ENCODE measurements at places on chromosomes 5 and 9.

GRCh38 chr5:17763301-17763700 is 129.0 kb downstream of the TAF11L14 start:
- no peak for ATAC-seq
- H3K27ac ChIP-seq: no peak overlapping the region
- no peaks in the 10 kb centered on the region for H3K36me3 ChIP-seq
- no peak overlapping the region for H3K4me3 ChIP-seq
- no peaks in the 10 kb centered on the region for H3K4me1 ChIP-seq

DNA sequence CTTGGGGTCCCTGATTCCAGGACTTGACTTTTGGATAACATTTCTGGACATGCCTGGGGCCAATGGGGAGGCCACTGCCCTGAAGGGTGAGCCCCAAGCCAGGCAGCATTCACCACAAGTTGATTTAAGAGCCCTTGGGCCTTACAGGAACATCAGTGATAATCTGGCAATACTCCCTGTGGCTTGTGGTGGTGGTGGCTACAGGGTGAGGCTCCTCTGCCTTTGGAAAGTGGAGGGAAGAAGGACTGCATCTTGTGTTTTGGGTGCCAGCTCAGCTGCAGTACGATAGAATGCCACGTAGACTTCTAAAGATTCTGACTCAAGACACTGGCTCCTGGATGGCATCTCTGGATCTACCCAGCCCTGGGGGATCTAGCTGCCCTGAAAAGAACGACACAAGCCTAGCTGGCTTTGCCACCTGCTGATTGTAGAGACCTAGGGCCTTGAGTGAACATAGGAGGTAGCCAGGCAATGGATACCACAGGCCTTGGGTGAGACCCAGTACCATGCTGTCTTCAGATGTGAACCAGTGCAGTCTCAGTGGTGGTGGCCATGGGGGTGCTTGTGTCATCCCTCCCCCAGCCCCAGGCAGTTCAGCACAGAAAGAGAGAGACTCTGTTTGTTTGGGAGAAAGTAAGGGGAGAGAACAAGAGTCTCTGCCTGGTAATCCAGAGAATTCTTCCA is 79.0 kb upstream of the DAP start:
- H3K27me3 ChIP-seq: peaks cover 28% of the 10 kb centered on the region
- no peak overlapping the region for H3K27ac ChIP-seq
- no peak for ATAC-seq
- H3K4me1 ChIP-seq: no peaks in the 10 kb centered on the region

GRCh38 chr5:141825791-141826560 is 52.2 kb downstream of the PCDH1 start:
- H3K27ac ChIP-seq: peak overlapping the region; percentile 23
- no peaks in the 10 kb centered on the region for H3K4me1 ChIP-seq
- peak; percentile 68 for ATAC-seq
- no peaks in the 10 kb centered on the region for H3K36me3 ChIP-seq

DNA sequence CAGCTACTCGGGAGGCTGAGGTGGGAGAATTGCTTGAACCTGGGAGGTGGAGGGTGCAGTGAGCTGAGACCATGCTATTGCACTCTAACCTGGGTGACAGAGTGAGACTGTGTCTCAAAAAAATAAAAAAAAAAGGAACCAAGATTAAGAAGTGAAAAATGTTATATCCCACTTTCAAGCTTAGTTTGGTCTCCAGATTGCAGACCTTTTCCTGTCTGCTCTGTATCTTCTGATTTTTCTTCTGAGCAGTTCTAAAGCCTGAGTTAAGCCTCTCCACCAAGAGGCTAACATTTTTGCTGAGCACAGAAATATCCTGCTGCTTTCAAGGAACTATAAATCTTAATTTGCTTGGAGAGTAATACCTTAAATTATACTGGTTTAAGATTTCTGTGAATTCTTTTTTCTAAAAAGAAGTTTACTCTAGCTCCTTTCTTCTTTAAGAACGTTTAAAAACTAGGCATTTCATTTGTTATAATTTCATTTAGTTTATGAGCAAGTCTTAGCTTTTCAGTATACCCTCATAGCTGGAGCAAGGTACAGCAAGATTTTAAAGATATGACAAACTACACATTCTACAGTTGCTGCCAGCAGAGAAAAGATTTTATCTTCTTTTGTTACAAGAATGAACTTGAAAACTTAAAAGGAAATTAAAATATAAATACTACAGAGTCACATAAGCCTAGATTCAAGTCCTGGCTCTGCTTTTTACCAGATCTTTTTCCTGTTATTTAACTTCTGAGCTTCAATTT is 55.0 kb downstream of the GARNL3 start:
- no peaks in the 10 kb centered on the region for H3K36me3 ChIP-seq
- ATAC-seq: no peak
- no peak overlapping the region for H3K4me3 ChIP-seq
- H3K27me3 ChIP-seq: peaks cover 3% of the 10 kb centered on the region
- peaks cover 6% of the 10 kb centered on the region for H3K4me1 ChIP-seq

GRCh38 chr5:175681045-175681967 is 23.4 kb downstream of the HRH2 start:
- H3K27ac ChIP-seq: no peak overlapping the region
- H3K36me3 ChIP-seq: peaks cover 17% of the 10 kb centered on the region
- ATAC-seq: no peak

- H3K4me3 ChIP-seq: peak overlapping the region; percentile 88
- H3K4me1 ChIP-seq: peaks cover 21% of the 10 kb centered on the region
- H3K36me3 ChIP-seq: peaks cover 26% of the 10 kb centered on the region
- H3K27ac ChIP-seq: peak overlapping the region; percentile 89
- no peaks in the 10 kb centered on the region for H3K27me3 ChIP-seq
Observed at GRCh38 chr5:179803651-179804554, 2.8 kb downstream of the MGAT4B start.

GRCh38 chr5:32109236-32109635 is 64.9 kb downstream of the GOLPH3 start:
- H3K27me3 ChIP-seq: no peaks in the 10 kb centered on the region
- H3K4me3 ChIP-seq: no peak overlapping the region
- ATAC-seq: no peak
- H3K36me3 ChIP-seq: peaks cover 94% of the 10 kb centered on the region

DNA sequence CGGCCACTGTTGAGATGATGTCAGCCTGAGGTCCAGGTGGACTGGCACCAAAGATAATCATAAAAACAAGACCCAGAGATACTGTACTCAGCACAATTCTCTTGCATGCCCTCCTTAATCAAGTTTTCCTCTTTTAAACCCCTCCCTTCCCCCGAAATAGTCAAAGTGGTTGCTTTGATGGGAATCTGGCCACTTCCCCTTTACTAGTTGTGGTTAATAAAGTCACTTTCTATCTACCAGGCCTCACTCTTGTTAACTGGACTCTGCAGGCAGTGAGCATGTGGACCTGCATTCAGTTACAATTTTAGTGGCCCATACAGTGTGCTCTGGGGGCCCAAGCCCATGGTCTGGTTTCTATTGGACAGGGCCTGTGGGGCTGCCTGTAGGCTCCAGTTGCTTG is 17.5 kb downstream of the FBP2 start:
- H3K4me3 ChIP-seq: no peak overlapping the region
- no peaks in the 10 kb centered on the region for H3K36me3 ChIP-seq
- peaks cover 19% of the 10 kb centered on the region for H3K27me3 ChIP-seq
- no peak for ATAC-seq

DNA sequence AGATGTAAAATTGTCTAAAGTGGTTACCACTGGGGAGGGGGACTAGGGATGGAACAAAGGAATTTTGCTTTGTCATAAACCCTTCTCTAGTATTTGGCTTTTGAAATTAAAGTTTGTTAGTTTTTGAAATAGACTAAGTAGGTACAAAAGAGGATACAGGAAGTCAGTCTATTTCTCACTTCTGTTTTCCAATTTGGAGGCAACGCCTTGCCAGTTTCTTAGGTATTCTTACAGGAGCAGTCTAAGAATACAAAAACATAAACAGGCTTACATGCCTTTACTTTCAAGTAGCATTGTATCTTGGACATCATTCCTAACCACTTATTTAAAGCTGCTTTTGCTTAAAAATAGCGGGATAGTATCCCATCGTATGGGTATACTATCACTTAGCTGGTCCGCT is 34.4 kb downstream of the ALG2 start:
- no peak for ATAC-seq
- H3K36me3 ChIP-seq: no peaks in the 10 kb centered on the region
- peaks cover 9% of the 10 kb centered on the region for H3K4me1 ChIP-seq
- H3K4me3 ChIP-seq: no peak overlapping the region
- H3K27me3 ChIP-seq: peaks cover 16% of the 10 kb centered on the region

DNA sequence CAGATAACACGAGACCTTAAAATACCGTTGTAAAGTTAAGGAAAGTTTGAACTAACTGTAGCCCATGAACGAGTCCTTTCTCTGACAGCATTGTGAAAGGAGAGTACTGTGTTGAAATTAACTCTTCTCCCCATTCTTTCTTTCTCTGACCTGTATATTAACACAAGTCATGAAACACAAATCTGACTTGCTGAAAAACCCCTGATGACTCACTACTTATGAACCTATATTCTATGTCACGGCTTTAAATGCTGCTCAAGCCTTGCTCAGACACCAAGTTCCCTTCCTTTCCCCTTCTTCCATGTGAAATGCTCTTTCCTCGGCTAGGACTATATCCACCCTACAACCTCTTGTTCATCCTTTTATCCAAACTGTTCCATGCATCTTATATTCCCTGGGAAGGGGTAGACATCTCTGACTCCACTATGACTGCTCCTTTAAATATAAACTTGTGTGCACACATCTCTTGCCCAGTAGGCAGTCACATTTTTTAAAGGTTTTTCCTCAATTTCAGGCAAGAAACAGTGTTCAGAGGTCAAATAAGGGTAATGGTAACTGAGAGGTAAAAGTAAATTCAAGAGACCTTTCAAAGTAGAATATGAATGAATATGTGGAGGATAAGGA is 142.9 kb downstream of the NFIB start:
- H3K27me3 ChIP-seq: no peaks in the 10 kb centered on the region
- H3K4me3 ChIP-seq: no peak overlapping the region
- peak; percentile 71 for ATAC-seq
- no peaks in the 10 kb centered on the region for H3K4me1 ChIP-seq
- H3K27ac ChIP-seq: no peak overlapping the region

- no peaks in the 10 kb centered on the region for H3K36me3 ChIP-seq
- H3K4me1 ChIP-seq: no peaks in the 10 kb centered on the region
- no peak overlapping the region for H3K4me3 ChIP-seq
- no peak for ATAC-seq
- no peak overlapping the region for H3K27ac ChIP-seq
Observed at GRCh38 chr5:121384359-121384758, 467.3 kb upstream of the FTMT start.

DNA sequence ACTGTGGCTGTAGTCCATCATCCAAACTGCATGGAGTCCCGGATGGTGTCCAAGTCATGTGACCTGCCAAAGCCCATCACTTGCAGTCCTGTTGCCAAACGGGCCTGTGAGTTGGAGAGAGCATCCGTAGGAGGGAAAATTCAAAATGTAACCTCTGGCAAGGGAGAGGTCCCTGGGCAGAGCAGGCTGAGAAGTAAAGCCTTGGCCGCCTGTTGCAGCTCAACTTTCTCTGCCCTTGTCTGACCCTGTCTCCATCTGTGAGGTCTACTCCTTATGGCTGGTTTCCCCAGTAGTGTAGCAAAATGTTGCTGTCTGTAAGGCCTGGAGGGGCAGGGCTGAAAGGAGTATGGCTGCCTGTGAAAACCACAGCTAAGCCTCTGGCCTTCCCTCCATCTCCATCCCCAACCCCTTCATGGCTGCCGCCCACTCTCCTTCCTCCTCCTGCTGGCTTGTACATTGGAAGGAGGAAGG is 163.5 kb downstream of the SEMA6A start:
- H3K4me3 ChIP-seq: no peak overlapping the region
- H3K27ac ChIP-seq: no peak overlapping the region
- no peak for ATAC-seq
- H3K4me1 ChIP-seq: no peaks in the 10 kb centered on the region
- no peaks in the 10 kb centered on the region for H3K27me3 ChIP-seq
- peaks cover 44% of the 10 kb centered on the region for H3K36me3 ChIP-seq

GRCh38 chr9:36142510-36143244 is 6.1 kb downstream of the GLIPR2 start:
- ATAC-seq: no peak
- H3K36me3 ChIP-seq: peaks cover 13% of the 10 kb centered on the region
- no peaks in the 10 kb centered on the region for H3K27me3 ChIP-seq
- peak overlapping the region; percentile 86 for H3K4me3 ChIP-seq
- H3K4me1 ChIP-seq: peaks cover 84% of the 10 kb centered on the region

- H3K27ac ChIP-seq: no peak overlapping the region
- H3K4me1 ChIP-seq: peaks cover 12% of the 10 kb centered on the region
- no peak for ATAC-seq
- H3K27me3 ChIP-seq: no peaks in the 10 kb centered on the region
Observed at GRCh38 chr5:43099640-43100039, 21.1 kb upstream of the ZNF131 start.

DNA sequence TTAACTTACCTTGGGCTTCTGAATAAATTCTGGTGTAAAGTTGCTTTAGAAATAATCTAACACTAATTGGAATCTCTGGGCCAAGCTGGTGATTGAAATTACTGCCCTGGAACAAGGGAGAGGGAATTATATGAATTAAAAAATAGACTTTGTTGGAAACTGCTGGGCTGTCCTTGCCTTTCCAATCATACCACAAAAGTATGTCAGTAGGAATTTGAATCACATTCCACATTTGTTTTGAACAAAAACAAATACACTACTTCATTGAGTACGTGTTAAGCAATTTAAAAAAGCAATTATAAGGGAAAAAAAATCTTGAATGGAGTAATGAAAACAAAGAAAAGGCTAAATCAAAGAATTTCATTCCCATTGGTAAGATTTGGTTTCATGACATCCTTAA is 102.5 kb upstream of the SREK1 start:
- H3K27me3 ChIP-seq: no peaks in the 10 kb centered on the region
- H3K36me3 ChIP-seq: peaks cover 91% of the 10 kb centered on the region
- no peak overlapping the region for H3K4me3 ChIP-seq
- peaks cover 4% of the 10 kb centered on the region for H3K4me1 ChIP-seq
- H3K27ac ChIP-seq: no peak overlapping the region

GRCh38 chr5:102545175-102545574 is 46.4 kb upstream of the SLCO6A1 start:
- peaks cover 4% of the 10 kb centered on the region for H3K27me3 ChIP-seq
- H3K27ac ChIP-seq: no peak overlapping the region
- H3K4me1 ChIP-seq: no peaks in the 10 kb centered on the region
- no peak overlapping the region for H3K4me3 ChIP-seq

GRCh38 chr9:21974722-21975409 is 19.3 kb downstream of the CDKN2A start:
- H3K27me3 ChIP-seq: peaks cover 80% of the 10 kb centered on the region
- peaks cover 34% of the 10 kb centered on the region for H3K36me3 ChIP-seq
- peak overlapping the region; percentile 71 for H3K4me3 ChIP-seq
- ATAC-seq: peak; percentile 73
- H3K4me1 ChIP-seq: peaks cover 14% of the 10 kb centered on the region

- no peaks in the 10 kb centered on the region for H3K27me3 ChIP-seq
- H3K4me1 ChIP-seq: peaks cover 47% of the 10 kb centered on the region
- H3K36me3 ChIP-seq: peaks cover 78% of the 10 kb centered on the region
- no peak for ATAC-seq
Observed at GRCh38 chr5:179621551-179622214, 1.8 kb downstream of the HNRNPH1 start.

- H3K27me3 ChIP-seq: peaks cover 27% of the 10 kb centered on the region
- no peak overlapping the region for H3K4me3 ChIP-seq
- no peaks in the 10 kb centered on the region for H3K36me3 ChIP-seq
Observed at GRCh38 chr5:113474100-113474728, 14.0 kb downstream of the MCC start.

GRCh38 chr5:43420241-43420640 is 8.1 kb upstream of the CCL28 start:
- no peak for ATAC-seq
- H3K36me3 ChIP-seq: no peaks in the 10 kb centered on the region
- H3K4me3 ChIP-seq: no peak overlapping the region
- H3K27ac ChIP-seq: no peak overlapping the region

All from activated T-helper 17 cell treated with anti-CD3 and anti-CD28 coated beads, Interleukin-2, amount 50 U/mL, for 72 hours (primary cell).